Left lung (tissue), 14 donors: ENCODE measurements at places on chromosomes 4 and X. TPM values are rescaled to one million over a fixed set of nuclear protein-coding genes. Genes with fewer than 3 reads are reported as not detected.

LRIT3 gene
- 0.18 TPM for total RNA-seq

ATP5ME gene
- 211 TPM for total RNA-seq

HADH gene
- 40.3 TPM for total RNA-seq

MAGEA12 gene
- not detected for total RNA-seq

GLRA3 gene
- 0.03 TPM for total RNA-seq

DKK2 gene
- total RNA-seq: 17.5 TPM

KLHL2 gene
- total RNA-seq: 53.4 TPM

TMEM131L gene
- 17.6 TPM for total RNA-seq

OTUD5 gene
- 41.7 TPM for total RNA-seq

SPACA5 gene
- not detected for total RNA-seq

STK26 gene
- total RNA-seq: 18.0 TPM

ADGRG2 gene
- 3.1 TPM for total RNA-seq

GPR50 gene
- not detected for total RNA-seq

CFAP47 gene
- 0.26 TPM for total RNA-seq

NAA11 gene
- not detected for total RNA-seq

CEP44 gene
- total RNA-seq: 12.9 TPM

UGT2B10 gene
- total RNA-seq: not detected

TMSB15C gene
- 2.8 TPM for total RNA-seq

PROM1 gene
- not detected for total RNA-seq

TAB3 gene
- 14.8 TPM for total RNA-seq

HSFX2 gene
- 0.52 TPM for total RNA-seq

PHEX gene
- total RNA-seq: 4.2 TPM
